8988T (cell line): ENCODE measurements at places on chromosomes 11 and 22.

DNA sequence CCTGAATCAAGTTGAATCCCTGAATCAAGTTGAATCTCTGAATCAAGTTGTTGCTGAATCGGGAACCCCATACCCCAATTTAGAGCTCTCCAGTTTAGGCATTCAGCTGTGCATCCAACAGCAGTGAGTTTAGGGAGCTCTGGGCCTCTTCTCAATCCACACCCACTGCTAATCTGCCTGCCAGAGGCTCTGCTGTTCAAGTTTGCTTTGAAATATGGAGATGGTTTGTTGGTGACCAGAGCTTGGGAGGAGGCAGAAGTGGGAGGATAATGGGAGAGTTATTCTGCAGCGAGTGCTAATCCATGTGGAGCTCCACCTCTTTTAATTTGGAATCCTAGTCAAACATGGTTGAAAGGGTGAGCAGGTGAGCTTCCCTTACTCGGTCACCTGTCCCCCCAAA is 22.4 kb downstream of the EHF start:
- no peak for DNase-seq

DNA sequence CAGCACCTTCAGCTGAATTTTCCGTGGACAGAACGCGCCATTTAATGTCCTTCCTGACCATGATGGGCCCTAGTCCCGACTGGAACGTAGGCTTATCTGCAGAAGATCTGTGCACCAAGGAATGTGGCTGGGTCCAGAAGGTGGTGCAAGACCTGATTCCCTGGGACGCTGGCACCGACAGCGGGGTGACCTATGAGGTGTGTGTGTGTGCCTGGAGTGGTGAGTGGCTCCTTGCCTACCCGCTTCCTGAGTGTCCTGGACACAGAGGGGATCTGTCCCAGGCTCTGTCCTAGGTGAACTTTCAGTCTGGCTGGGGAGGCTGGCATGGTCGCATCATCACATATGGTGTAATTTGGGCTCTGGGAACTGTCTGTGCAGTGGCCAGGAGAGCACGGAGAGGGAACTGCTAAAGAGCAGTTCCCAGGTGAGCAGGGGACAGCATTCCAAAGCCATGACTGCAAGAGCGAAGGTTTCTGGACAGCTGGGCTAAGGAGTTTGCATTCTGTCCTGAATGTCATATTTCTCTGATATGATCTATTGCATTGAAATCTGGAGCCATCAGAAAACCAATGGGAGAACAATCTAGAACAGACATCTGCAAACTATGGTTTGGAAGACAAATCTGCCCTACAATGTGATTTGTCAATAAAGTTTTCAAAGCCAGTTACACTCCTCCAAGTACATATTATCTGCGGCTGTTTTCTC is 104.3 kb downstream of the RRAS2 start:
- no peak for DNase-seq

DNA sequence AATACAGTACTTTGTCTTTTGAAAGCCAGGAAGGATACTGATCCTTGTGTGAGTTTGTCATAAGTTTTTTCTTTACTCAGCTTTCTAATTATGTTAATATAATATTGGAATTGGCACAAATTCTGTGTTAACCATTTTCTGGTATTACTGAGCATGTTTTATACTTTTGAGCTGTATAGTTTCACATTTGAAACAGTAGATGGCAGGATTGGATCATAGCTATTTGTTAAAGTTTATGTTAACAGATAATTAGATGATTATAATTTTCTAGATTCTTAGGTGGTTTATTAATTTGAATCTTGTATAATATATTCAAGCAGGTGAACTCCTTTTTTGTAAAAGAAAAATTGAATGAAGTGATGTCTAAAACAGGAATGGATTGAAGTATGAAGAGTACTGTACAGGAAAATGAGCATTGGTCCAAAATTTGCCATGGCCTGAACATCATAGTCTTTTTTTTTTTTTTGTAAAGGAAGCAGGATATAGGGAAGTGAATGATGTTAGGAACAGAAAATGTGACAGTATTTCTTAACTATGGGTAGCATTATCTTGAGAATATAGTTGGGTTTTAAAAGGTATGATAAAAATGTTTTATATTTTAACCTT is 102.0 kb downstream of the CYP2R1 start:
- no peak for DNase-seq

DNA sequence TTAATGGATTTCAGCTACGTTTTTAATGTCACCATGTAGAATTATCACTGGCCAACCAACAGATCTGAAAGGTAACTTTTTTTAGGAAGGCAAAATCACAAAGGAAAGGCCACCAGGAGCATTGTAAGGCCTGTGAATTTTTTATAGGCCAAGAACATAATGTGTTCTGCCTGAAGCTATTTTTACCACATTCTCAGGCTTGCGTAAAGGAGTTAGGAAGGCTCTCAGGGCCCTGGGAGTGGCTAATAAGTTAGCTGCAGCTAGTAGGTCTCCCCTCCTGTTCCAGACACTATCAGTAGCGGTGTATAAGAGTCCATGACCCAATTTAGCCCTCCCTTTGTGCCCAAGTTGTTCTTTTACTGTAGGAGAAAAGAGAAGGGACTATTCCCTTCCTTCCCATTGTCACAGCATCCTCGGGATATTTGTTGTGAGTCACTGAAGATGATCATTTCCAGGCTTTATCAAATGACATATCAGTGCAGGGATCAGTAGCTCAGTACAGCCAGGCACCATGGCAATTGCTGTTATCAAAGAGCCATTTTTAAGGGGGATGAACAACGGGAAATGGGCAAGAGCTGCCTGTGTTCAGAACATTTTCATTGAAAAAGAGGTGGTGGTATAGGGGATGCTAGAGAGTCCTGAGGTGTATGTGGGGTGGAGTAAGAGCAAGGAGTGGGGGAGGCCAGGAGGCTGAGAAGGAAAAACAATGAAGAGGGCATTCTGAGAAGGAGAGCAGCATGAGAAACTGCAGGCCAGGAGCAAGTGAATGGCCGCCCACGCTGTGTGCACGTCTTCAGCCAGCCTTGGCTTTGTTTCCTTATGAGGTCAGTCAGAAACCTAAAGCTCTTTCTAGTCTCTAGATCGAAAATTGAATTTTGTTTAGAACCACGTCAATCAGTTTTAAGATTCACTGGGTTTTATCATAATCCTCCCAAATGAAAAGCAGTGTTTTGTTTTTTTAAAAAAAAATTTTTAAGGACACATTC is 940.3 kb downstream of the NTM start:
- no peak for DNase-seq

GRCh38 chr11:114316980-114317786 is 21.0 kb downstream of the NNMT start:
- no peak for DNase-seq

GRCh38 chr11:60080535-60080934 is 7.9 kb upstream of the MS4A2 start:
- no peak for DNase-seq

DNA sequence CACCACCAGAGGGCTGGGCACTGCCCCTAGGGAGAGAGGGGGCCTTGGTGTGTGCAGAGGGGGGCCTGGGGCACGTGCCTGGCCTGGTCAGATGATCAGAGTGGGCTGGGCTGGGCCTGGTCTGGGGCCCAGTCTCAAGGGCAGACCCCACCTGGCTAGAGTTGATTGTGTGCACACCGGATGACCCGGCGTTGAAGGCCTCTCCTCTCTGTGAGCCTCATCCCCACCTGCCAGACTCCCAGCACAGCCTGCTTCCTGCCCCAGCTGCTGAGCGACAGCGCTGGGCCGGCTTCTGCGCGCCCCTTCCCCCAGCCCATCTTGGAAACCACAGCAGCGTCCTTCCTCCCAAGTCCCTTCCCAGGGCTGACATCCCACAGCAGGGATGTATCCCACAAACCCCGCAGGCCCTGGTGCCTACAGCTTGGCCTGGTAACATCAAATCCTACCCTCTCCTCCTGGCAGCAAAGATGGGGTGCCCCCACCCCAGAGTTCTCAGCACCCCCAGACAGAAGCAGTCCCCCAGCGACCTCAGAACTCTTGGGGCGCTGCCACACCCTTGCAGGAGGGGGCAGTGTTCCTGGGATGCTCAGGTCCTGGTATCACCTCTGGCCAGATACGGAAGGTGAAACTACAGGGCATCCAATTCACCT is 11.0 kb upstream of the TSSC4 start:
- no peak for DNase-seq
